ENCODE measurements at places on chromosomes 1 and 21.

- DNase-seq: no peak
Observed at GRCh38 chr1:197178998-197179397, 32.5 kb upstream of the ASPM start.

GRCh38 chr1:10787286-10787685 lies 9.2 kb downstream of the CASZ1 start:
- DNase-seq: no peak

- DNase-seq: no peak
Observed at GRCh38 chr1:184724843-184725242, 29.8 kb downstream of the EDEM3 start.

DNA sequence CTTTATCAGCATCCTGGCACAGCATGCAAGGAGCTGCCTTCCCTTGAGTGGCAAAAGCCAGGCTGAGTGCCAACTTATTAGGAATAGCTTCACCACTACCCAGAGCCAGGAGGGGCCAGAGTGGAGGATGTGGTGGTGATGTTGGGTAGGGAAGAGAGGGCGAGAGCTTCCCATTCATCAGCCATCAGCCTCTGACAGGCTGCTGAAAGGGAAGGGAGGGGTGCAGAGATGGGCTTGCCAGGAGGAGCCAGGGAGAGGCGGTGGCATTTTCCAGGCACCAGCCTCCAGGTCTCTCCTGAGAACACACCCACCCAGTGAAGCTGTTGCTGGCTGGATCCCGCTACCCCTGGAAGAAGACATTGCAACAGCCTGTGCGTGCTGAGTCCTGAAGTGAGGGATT lies 168.5 kb downstream of the ACTL8 start:
- DNase-seq: no peak

- DNase-seq: no peak
Observed at GRCh38 chr21:35476621-35477395, 427.7 kb upstream of the RUNX1 start.

- no peak for DNase-seq
Observed at GRCh38 chr21:16554503-16554902, 824.7 kb downstream of the USP25 start.

DNA sequence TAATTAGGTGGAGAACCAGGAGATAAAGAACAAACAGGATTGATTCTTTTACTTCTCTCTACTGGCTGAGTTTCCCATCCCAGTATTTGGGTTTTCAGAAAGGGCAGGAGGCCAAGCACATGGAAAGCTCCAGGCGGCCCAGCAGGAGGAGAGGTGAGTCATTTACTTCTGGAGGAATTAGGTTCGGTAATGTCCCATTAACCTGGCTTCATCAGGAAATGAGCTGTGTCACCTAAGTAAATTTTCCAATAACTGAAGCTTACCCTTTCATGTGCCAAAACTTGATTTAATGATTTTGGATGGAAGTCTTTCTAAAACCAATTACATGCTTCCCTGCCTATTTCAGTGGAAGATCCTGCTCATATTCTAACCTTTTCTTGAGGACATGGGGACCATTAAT lies 257.6 kb upstream of the USP24 start:
- DNase-seq: no peak

- DNase-seq: no peak
Observed at GRCh38 chr1:239212811-239213220, 173.6 kb upstream of the CHRM3 start.

DNA sequence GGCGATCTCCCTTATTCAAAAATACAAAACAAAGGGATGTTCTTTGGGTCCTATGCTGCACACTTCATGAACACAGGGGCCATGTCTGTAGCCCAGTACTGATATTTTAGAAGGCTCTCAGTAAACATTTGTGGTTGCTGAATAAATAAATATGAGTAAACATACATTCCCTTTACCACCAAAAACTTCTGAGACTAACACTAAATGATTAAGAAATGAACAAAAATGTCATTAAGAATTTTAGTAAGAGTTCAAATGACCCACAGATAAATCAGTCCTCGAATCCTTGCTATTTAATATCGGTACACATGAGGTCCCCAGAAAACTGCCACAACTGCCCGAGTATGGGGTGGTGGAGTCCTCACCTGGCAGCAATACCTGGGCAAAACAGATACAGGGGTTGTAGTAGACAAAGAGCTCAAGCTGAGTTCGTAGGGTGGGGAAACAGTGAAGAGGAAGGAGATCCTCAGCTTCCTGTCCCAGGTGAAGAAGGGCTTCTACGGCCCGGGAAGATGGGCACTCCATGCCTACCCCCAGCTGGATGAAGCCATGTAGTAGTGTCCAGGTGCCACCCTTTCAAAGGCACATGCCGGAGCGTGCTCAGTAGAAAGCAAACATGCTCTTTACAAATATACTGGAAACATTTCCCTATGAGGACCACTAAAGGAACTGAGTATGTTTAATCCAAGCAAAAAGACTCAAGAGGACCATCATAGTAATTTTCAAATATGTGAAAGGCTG lies 72.6 kb upstream of the ARHGAP29 start:
- no peak for DNase-seq

GRCh38 chr21:22277341-22277740 lies 1279.1 kb downstream of the NCAM2 start:
- no peak for DNase-seq

GRCh38 chr1:1167398-1167821 lies 6.3 kb upstream of the TTLL10 start:
- DNase-seq: no peak

- no peak for DNase-seq
Observed at GRCh38 chr1:201570181-201570885, 31.4 kb downstream of the NAV1 start.
